ENCODE measurements at places on chromosomes 6 and 20.

GRCh38 chr6:56255349-56255748, 8.0 kb upstream of the COL21A1 start:
- DNase-seq = no peak

- no peak for DNase-seq
These were observed 37.6 kb upstream of the PLCB1 start for GRCh38 chr20:8094415-8094818.

DNA sequence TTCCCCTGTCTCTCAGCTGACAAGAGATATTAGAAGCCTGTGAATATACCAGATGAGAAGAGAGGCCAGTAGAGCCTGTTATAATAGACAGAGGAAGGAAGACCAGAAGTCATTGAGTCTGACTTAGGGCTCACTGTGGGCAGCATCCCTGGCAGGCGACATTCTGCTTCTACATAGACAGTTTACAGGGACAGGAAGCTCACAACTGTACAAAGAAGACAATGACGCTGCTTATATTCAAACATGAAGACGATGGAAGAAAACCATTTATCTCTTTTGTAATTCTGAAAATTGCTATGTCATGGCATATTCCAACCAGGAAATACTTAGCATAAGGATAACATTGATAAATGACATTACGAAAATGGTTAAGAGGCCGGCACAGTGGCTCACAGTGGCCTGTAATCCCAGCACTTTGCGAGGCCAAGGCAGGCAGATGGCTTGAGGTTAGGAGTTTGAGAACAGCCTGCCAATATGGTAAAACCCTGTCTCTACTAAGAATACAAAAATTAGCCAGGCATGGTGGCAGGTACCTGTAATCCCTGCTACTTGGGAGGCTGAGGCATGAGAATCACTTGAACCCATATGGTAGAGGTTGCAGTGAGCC, 170.9 kb downstream of the UBE3D start:
- no peak for DNase-seq

GRCh38 chr6:106557837-106558236, 71.5 kb downstream of the RTN4IP1 start:
- no peak for DNase-seq

- DNase-seq = no peak
These were observed 99.5 kb downstream of the FOXO3 start for GRCh38 chr6:108660251-108660650.

DNA sequence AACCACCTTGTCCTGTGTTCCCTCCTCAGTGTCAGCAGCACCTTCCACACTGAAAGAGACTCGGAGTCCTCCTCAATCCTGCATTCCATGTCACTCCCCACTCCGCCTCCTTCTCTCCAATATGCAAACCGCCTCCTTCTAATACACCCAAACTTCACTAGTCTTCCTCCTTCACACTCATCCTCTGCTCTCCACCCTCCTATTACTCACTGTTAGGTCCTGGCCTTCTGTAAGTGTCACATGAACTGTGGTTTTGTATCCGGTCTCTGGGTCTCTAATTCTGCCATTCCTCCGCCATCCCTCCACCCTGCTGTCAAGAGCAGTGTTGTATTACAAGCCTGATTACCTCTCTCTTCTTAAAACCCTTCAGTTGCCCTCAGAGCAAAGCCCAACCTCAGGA, 200.5 kb upstream of the CDYL start:
- no peak for DNase-seq

DNA sequence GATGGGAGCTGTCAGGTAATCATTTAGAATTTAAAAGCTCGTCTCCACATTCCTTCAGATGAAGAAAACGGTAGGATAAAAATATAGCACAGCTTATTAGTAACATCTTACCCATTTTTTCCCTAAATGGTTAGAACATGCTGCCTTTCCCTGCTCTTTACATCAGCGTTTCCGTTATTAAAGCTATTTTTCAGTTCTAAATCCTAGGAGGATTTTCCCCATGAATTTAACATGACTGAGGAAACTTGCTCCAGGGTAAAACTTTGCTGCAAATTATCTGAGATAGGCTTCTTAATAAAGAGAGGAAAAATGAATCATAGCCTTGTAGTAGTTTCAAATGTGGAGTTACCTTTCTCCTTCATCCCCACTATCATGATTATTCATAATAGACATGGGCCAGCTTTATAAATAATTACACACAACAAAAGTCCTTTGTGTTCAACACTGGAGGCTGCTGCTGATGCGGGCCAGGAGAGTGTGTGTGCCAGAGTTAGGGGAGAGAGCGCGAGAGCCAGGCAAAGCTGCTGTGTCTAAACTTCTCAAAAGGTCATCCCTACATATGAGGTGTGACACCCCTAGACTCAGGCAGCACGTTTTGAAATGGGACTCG, 24.4 kb downstream of the MYLIP start:
- no peak for DNase-seq

- DNase-seq = no peak
These were observed 414.1 kb downstream of the CDH26 start for GRCh38 chr20:60372275-60372674.

GRCh38 chr20:50039706-50040431, 57.1 kb downstream of the SNAI1 start:
- DNase-seq = no peak

Measured in CD4-positive, alpha-beta T cell treated with Interleukin-2 at 100 ng/mL for 4 hours (primary cell).